ENCODE measurements at places on chromosomes 13 and 19. TPM values are rescaled to one million over a fixed set of nuclear protein-coding genes. Genes with fewer than 3 reads are reported as not detected.

TEX101 gene
- not detected for total RNA-seq

TLE6 gene
- 21.0 TPM for total RNA-seq

HMG20B gene
- 72.8 TPM for total RNA-seq

MAG gene
- total RNA-seq, result 1.7 TPM

ONECUT3 gene
- 41.9 TPM for total RNA-seq

SPACA4 gene
- not detected for total RNA-seq

GFY gene
- not detected for total RNA-seq

SIGLEC12 gene
- total RNA-seq, result not detected

TLE2 gene
- total RNA-seq, result 160 TPM

ZBTB7A gene
- 18.4 TPM for total RNA-seq

GPR183 gene
- total RNA-seq, result not detected

IL11 gene
- 2.8 TPM for total RNA-seq

FFAR3 gene
- total RNA-seq, result not detected
